SJSA1 (cell line): ENCODE measurements at places on chromosomes 16 and 17. TPM values are rescaled to one million over a fixed set of nuclear protein-coding genes. Genes with fewer than 3 reads are reported as not detected.
A peak's percentile ranks its signal among the peaks of the same experiment; 100 is the strongest.

GRCh38 chr17:45289301-45290268 is 27.2 kb downstream of the MAP3K14 start:
- H3K27me3 ChIP-seq = no peaks in the 10 kb centered on the region
- no peak for DNase-seq
- peaks cover 86% of the 10 kb centered on the region for H3K36me3 ChIP-seq
- H3K4me1 ChIP-seq = peaks cover 21% of the 10 kb centered on the region
- no peak overlapping the region for H3K4me3 ChIP-seq

DNA sequence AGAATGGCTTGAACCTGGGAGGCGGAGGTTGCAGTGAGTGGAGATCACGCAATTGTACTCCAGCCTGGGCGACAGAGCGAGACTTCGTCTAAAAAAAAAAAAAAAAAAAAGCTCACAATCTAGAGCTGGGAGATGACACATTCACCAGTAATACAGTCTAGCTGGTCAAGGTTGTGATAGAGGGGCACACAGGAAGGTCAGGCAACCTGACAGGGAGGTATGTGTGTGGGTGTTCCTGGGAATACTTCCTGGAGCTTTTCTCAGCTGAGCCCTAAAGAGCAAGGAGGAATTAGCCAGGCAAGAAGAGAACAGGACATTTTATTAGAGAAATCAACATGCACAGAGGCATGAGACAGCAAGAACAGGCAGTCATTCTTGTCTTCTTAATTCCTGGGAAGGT is 216.7 kb downstream of the SHISA9 start:
- no peaks in the 10 kb centered on the region for H3K27me3 ChIP-seq
- DNase-seq = no peak
- no peaks in the 10 kb centered on the region for H3K36me3 ChIP-seq
- H3K4me3 ChIP-seq = no peak overlapping the region

- no peaks in the 10 kb centered on the region for H3K27me3 ChIP-seq
- peaks cover 72% of the 10 kb centered on the region for H3K36me3 ChIP-seq
- H3K27ac ChIP-seq = no peak overlapping the region
Observed at GRCh38 chr17:18319604-18320256, 4.6 kb downstream of the SMCR8 start.

GRCh38 chr16:89912627-89913026 is 6.0 kb upstream of the MC1R start:
- H3K4me1 ChIP-seq = peaks cover 11% of the 10 kb centered on the region
- DNase-seq = no peak
- H3K27me3 ChIP-seq = no peaks in the 10 kb centered on the region
- no peak overlapping the region for H3K27ac ChIP-seq

DNA sequence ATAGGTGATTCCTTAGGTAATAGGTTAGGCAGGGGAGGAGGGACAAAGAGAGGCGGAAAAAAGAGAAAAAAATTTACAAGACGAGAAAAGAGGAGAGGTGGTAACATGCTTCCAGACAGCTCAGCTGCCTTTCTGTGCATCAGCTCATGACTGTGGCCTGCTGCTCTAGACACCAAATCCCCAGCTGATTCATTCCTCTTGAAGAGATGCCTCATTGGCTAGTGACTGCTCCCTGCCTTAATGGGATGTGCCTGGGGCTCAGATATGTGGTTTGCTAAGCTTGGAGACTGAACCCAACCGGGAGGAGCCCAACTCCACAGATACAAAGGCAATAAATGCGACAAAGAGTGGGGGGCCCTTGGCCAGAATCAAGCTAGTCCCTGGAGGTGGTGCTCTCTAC is 105.9 kb upstream of the FAM20A start:
- H3K36me3 ChIP-seq = no peaks in the 10 kb centered on the region
- DNase-seq = no peak
- no peaks in the 10 kb centered on the region for H3K27me3 ChIP-seq
- H3K4me1 ChIP-seq = peaks cover 39% of the 10 kb centered on the region

NAGLU gene
- 16.2 and 26.8 TPM in 2 replicates for total RNA-seq

SPAG9 gene
- 101 and 138 TPM in 2 replicates for total RNA-seq

- no peak for DNase-seq
- H3K4me1 ChIP-seq = no peaks in the 10 kb centered on the region
- H3K36me3 ChIP-seq = no peaks in the 10 kb centered on the region
- H3K27ac ChIP-seq = no peak overlapping the region
- H3K4me3 ChIP-seq = no peak overlapping the region
- H3K27me3 ChIP-seq = no peaks in the 10 kb centered on the region
Observed at GRCh38 chr16:12009922-12010321, 33.4 kb downstream of the SNX29 start.

- no peak overlapping the region for H3K27ac ChIP-seq
- peaks cover 29% of the 10 kb centered on the region for H3K4me1 ChIP-seq
- no peaks in the 10 kb centered on the region for H3K36me3 ChIP-seq
- DNase-seq = no peak
Observed at GRCh38 chr17:69734656-69735055, 320.2 kb downstream of the MAP2K6 start.

DNA sequence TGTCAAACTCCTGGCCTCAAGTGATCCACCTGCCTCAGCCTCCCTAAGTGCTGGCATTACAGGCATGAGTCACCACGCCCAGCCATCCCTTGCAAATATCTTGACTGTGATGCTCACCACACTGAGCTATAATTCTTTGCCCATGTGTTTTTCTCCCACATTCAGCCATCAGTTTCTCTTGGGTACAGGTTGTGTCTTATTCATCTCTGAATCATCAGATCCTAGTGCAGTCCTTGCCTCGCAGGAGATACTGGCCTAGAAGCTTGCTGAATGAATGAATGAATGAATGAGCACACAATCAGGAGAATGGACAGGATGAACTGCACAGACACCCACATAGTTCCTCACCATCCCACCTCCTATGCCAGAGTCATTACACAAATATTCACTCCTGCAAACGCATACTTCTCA is 24.4 kb upstream of the ETV4 start:
- no peaks in the 10 kb centered on the region for H3K4me1 ChIP-seq
- no peak overlapping the region for H3K27ac ChIP-seq
- H3K27me3 ChIP-seq = no peaks in the 10 kb centered on the region
- peak; percentile 23 for DNase-seq
- no peak overlapping the region for H3K4me3 ChIP-seq

DNA sequence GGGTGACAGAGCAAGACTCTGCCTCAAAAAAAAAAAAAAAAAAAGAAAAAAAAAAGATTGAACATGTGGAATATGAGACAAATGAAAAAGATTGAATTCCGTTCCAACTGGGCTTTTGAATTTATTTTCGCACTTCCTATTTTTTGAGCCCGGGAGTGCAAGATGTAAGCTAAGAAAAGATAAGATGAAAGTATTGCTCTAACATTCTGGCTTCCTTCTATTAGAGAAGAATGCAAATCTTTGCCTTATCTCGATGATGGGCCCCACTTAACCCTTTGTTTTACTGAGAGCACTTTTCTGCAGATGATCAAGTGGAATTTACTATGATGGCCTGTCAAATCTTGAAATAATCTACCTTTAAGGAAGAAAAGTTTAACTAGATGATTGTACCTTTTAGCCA is 96.3 kb downstream of the WWOX start:
- H3K4me1 ChIP-seq = no peaks in the 10 kb centered on the region
- no peaks in the 10 kb centered on the region for H3K27me3 ChIP-seq
- DNase-seq = no peak
- H3K36me3 ChIP-seq = no peaks in the 10 kb centered on the region

DNA sequence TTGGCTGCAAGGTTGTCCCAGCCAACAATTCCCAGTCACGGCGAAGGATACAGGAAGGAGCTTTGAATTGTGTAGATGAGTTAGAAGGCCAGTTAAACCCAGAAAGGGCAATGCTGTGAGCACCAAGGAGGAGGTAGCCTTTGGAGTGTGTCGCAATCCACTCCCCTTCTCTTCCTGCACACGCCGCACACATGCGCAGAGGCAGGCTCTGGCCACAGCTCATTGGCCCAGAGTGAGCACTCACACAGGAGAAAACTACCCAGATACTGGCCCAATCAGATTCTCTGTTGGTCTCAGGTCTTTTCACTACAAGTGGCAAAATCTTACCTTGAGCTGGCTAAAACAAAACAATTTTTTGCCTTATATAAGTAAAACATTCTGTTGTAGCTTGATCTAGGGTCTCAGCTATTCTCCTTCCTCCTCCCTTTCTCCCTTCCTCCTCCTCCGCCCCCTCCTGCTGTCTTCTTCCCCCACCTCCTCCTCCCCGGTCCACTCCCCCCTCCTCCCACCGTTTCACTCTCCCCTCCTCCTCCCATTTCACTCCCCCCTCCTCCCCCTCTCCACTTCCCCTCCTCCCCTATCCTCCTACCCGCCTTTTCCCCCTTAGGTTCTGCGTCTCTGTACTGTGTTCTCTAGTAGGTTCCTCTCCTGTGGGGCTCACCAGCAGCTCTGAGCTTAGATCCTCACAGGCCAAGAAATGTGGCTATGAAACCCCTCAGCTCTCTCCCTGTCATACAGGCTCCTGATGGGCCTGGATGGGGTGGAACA is 344.9 kb downstream of the CPPED1 start:
- no peaks in the 10 kb centered on the region for H3K4me1 ChIP-seq
- no peak for DNase-seq
- no peaks in the 10 kb centered on the region for H3K36me3 ChIP-seq
- no peaks in the 10 kb centered on the region for H3K27me3 ChIP-seq
- no peak overlapping the region for H3K27ac ChIP-seq
- no peak overlapping the region for H3K4me3 ChIP-seq

CDK3 gene
- 2.0 and 5.1 TPM in 2 replicates for total RNA-seq

DNA sequence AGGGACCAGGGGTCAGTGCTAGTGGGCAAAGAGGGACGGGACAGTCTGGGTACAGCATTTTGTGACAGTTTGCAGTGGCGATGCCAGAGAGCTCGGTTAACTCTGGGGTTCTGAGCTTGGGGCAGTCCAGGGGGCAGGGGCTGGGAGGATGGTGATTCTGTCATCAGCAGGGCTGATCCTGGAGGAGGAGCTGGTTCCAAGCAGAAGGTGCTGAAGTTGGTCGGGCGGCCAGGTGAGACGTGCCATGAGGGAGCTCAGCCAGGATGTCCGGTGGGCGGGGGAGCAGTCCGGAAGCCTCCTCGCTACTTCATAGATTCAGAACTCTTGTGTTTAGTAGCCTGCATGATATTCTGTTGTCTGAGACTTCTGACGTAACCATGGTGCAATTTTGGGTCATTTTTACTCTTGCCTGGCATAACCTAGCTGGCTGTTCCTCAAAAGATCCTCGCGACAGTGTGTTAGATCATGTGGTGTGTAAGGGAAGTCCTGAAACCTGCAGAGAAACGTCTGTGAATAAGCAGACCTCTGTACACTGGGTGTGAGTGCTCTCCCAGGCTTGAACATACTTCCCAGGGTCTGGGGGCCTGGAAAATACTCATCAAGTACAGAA is 122.0 kb downstream of the CLEC16A start:
- no peaks in the 10 kb centered on the region for H3K27me3 ChIP-seq
- no peaks in the 10 kb centered on the region for H3K4me1 ChIP-seq
- no peak for DNase-seq
- no peak overlapping the region for H3K4me3 ChIP-seq

DPEP2 gene
- 0.18 TPM in 1 of 2 replicates, not detected in the other for total RNA-seq

GRCh38 chr16:31428279-31428597 is at the start of gene COX6A2:
COX6A2 (minus strand) TSS chr16:31428360; CDS start chr16:31428325, 35 bp downstream.
- H3K36me3 ChIP-seq = no peaks in the 10 kb centered on the region
- no peak within 1 kb of the TSS for H3K27ac ChIP-seq
- no peak for DNase-seq

DNA sequence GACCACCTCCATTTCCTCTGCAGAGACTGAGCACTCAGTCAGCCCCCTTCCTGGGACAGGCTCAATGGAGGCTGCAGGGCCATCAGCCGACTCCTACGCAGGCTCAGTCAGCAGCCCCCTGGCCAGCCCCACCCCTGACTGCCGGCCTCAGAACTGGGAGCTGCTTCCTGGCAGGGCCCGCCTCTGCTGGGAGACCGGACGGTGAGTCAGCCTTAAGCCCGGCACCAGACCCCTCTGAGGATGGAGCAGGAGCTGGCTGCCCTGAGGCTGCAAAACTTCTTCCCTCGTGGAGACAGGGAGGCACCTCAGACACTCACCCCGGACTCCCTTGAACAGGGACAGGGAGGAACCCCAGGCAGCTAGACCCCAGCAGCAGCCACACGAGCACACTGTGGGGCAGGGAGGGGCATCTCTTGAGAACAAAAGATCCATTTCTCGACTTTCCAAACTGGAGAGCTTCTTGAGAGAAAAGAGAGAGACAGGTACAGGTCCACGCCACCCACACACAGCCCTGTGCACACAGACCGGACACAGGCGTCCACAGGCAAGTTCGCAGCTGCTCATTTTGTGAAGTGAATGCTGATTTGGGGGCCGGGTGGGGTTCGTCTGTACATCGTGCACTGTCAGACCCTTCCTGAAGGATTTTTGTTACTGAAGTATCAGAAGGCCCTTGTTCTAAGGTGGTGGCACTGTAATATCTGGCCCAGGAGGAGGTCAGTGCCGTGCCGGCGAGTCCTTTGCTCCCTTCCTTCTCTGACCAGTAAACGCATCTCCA is 1.3 kb upstream of the TUBB3 start:
- H3K27me3 ChIP-seq = no peaks in the 10 kb centered on the region
- peak overlapping the region; percentile 76 for H3K4me3 ChIP-seq
- H3K4me1 ChIP-seq = peaks cover 78% of the 10 kb centered on the region
- peaks cover 7% of the 10 kb centered on the region; the same call in 1 of the 2 replicates for H3K36me3 ChIP-seq

GRCh38 chr16:28935346-28935745 is 3.6 kb downstream of the CD19 start:
- DNase-seq = no peak
- no peaks in the 10 kb centered on the region for H3K36me3 ChIP-seq
- H3K4me3 ChIP-seq = no peak overlapping the region
- H3K4me1 ChIP-seq = no peaks in the 10 kb centered on the region
- no peak overlapping the region for H3K27ac ChIP-seq

FBXW10 gene
- total RNA-seq = 0.05 TPM in 1 of 2 replicates, not detected in the other

- H3K36me3 ChIP-seq = peaks cover 37% of the 10 kb centered on the region
- no peaks in the 10 kb centered on the region for H3K27me3 ChIP-seq
- peak overlapping the region; percentile 24; the same call in 1 of the 2 replicates for H3K27ac ChIP-seq
- H3K4me1 ChIP-seq = peaks cover 3% of the 10 kb centered on the region
- DNase-seq = peak; percentile 74
Observed at GRCh38 chr16:3135126-3135715, 392 bp downstream of the ZNF213 start.

GRCh38 chr16:85924675-85925074 is 25.7 kb downstream of the IRF8 start:
- H3K36me3 ChIP-seq = no peaks in the 10 kb centered on the region
- H3K4me3 ChIP-seq = no peak overlapping the region
- peaks cover 5% of the 10 kb centered on the region for H3K27me3 ChIP-seq
- no peak for DNase-seq
- H3K27ac ChIP-seq = no peak overlapping the region
- peaks cover 8% of the 10 kb centered on the region for H3K4me1 ChIP-seq

- H3K36me3 ChIP-seq = peaks cover 20% of the 10 kb centered on the region
- no peak for DNase-seq
- H3K4me3 ChIP-seq = no peak overlapping the region
- no peak overlapping the region for H3K27ac ChIP-seq
- H3K27me3 ChIP-seq = no peaks in the 10 kb centered on the region
Observed at GRCh38 chr17:80834893-80835275, 156.8 kb upstream of the CHMP6 start.

MIF4GD gene
- total RNA-seq = 8.5 and 10.7 TPM in 2 replicates

GRCh38 chr16:30628628-30629540 is 18.7 kb upstream of the ZNF689 start:
- no peaks in the 10 kb centered on the region for H3K27me3 ChIP-seq
- peaks cover 9% of the 10 kb centered on the region for H3K4me1 ChIP-seq
- peak; percentile 54 for DNase-seq
- no peaks in the 10 kb centered on the region for H3K36me3 ChIP-seq
- no peak overlapping the region for H3K27ac ChIP-seq
